AG20443 (cell line): ENCODE measurements at places on chromosomes 16 and 17.
A peak's percentile ranks its signal among the peaks of the same experiment; 100 is the strongest.

DNA sequence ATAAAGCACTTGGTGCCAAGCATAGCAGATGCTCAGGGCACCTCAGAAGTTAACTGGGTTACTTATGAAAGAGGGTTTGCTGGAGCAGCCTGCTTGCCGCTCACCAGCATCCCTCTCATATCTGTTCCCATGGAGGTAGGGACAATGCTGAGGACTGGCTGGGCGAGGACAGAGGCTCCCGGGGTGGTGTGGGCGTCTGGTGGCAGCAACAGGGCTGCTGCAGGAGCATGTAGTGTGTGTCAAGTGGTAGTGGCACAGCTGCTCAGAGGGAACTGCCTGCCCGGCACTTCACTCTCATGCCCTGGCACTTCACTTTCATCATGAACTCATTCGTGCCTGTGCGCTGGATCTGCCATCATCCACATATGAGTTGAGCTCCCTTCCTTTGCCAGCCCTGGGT lies 26.9 kb upstream of the ZNHIT3 start:
- peak; percentile 7 for DNase-seq

DNA sequence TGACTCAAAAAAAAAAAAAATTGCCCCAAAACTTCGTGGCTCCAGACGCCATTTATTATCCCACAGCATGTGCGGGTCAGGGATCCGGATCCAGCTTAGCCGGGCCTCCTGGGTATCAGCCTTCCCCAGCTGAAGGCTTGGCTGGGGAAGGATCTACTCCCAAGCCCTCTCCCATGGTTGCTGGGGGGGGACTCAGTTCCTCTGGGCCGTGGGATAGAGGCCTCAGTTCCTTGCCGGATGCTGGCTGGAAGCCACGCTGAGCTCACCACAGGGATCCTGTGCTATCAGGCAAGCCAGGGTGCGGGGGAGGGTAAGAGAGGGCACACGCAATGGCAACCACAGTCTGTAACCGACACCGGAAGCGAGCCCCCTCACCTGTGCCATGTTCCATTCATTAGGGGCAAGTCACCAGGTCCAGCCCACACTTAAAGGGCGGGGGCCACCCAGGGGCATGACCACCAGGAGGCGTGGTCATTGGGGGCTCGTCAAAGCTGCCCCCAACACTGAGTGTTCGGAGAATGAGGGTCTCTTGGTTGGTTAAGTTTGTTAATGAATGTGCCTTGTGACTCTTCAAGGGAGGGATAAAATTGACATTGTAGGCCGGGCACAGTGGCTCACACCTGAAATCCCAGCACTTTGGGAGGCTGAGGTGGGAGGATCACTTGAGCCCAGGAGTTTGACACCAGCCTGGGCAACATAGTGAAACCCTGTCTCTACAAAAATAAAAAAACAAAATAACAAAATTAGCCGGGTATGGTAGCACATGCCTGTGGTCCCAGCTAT lies 210.0 kb upstream of the GSE1 start:
- DNase-seq, result peak; percentile 59

GRCh38 chr16:29962344-29962994 lies 590 bp downstream of the TMEM219 start:
- DNase-seq, result peak; percentile 47

GRCh38 chr16:1354815-1355540 lies 3.2 kb downstream of the GNPTG start:
- DNase-seq, result no peak

GRCh38 chr16:67546761-67547422 lies 15.4 kb upstream of the CTCF start:
- peak; percentile 81 for DNase-seq

GRCh38 chr17:44120851-44121605 lies 2.4 kb downstream of the HDAC5 start:
- no peak for DNase-seq

GRCh38 chr17:7435676-7436555 lies 681 bp downstream of the TMEM102 start:
- DNase-seq, result no peak

- DNase-seq, result peak; percentile 91
These were observed 155.7 kb downstream of the SOCS1 start for GRCh38 chr16:11100239-11100750.
